ENCODE measurements at places on chromosomes 4 and X.

GRCh38 chrX:130196466-130196865 lies 24.7 kb downstream of the RAB33A start:
- no peak for DNase-seq

GRCh38 chr4:48954314-48954713 lies 31.8 kb upstream of the CWH43 start:
- no peak for DNase-seq

- DNase-seq: no peak
Measured at GRCh38 chr4:76525751-76526150, 90.7 kb downstream of the SHROOM3 start.

- DNase-seq: no peak
Measured at GRCh38 chr4:19051831-19052230, 1030.3 kb upstream of the LCORL start.

- DNase-seq: no peak
Measured at GRCh38 chr4:3783693-3784306, 17.6 kb downstream of the ADRA2C start.

DNA sequence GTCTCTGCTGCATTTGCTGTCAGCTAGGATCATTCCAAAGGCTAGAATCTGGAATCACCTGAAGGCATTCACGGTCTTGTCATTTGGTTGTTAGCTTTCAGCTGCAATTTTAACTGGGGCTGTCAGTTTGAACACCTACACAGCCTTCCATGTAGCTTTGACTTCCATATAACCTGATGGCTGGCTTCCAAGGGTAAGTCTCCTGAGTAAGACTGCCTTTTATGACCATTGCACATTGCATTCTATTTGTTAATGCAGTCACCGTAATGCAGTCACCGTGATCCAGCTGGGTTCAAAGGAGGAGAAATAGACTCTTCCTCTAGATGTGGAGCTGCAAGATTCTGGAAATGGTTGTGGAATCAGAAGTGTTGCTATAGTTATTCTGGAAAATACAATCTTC lies 1284.2 kb downstream of the ADGRL3 start:
- no peak for DNase-seq

- no peak for DNase-seq
Measured at GRCh38 chr4:110904435-110905065, 281.7 kb upstream of the PITX2 start.

- no peak for DNase-seq
Measured at GRCh38 chr4:87975466-87975865, at the start of gene SPP1. SPP1 (plus strand) TSS chr4:87975714; CDS start chr4:87976896, 1,182 bp downstream.

DNA sequence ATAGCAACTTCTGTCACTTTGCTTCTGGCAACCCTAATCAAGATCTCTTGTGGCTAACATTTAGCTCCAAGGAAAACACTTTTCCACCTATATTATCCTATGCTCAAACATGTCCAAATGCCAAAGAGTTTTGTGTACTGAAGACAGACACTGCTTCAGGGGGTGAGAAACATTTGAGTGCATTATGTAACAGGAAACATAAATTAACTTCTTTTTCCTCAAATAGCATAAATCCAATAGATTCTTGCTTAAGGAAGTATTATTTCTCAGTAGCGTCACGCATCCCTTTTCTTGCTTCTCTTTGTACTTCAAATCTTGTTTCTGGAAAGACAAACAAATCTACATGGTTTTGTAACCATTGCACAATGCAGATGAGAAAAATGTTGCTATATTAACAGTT lies 839.1 kb downstream of the GLUD2 start:
- no peak for DNase-seq

DNA sequence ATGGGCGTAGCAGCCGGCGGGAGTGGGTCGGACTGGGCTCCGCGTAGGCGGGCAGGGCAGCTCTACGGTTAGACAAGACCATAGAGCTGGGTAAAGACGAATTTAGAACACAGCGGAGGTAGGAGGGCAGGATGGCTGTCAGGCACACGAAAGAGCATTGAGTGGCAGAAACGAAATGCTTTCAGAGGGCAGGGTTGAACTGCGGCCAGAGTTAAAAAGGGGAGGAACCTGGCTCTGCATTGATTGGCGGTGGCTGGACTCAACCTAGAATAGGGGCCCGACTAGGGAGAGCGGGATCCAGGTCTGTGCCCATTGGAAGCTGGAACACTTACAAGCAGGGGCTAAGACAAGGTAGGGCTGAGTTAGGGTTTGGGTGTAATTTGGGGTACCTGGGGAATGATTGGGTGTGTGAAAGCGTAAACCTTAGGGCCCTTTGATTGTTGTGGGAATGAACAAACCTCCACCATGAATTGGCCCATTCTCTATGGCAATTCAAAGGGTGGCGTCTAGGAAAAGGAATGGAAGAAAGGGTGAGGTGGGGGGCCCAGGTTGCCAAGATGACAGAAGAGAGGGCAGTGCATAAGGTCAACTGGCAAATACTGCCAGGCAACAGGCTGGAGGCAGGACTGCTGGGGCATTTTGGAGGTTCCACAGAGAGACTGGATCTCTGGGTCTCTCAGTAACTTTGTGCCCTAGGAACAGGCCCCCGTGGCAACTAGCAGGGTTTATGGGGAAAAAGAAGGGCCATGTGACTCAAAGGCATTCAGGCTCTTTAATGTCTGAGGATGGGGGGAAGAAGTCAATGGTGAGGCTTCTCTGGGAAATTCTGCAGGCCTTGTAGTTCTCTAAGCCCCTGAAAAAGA lies 911 bp upstream of the ELK1 start:
- no peak for DNase-seq

- no peak for DNase-seq
Measured at GRCh38 chr4:20383283-20383682, 131.6 kb downstream of the SLIT2 start.

DNA sequence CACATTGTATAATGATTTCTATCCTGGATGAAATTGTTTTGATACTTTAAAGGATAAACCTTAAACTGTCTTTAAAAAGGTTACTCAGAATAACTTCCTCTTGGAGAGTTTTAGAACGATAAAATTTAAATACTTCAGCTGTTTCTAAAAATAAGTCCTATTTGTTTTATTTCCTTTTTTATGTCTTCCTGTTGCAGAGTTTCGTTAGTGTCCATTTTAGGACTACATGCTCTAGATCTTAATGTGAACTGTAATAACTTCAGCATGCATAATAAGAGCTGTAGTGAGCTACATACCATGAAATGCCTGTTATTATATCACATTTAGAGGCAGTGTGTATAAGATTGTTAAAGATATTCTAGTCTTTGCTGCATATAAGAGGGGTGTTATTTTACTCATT lies 14.6 kb downstream of the ATP10D start:
- no peak for DNase-seq

DNA sequence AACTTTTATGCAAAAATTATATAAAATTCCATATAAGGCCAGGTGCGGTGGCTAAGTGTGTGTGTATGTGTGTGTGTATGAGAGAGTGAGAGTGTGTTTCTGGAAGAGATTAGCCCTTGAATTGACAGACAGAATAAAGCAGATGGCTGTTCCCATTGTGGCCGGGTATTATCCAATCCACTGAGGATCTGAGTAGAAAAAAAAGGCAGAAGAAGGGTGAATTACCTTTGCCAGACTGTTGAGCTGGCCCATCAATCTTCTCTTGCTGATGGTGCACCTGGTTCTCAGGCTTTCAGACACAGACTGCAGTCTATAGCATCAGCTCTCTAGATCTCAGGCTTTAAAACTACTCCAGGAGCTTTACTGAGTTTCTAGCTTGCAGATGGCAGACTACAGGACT lies 92.2 kb upstream of the SLIT2 start:
- DNase-seq: no peak

- DNase-seq: no peak
Measured at GRCh38 chrX:49191574-49192011, 5.4 kb upstream of the PRICKLE3 start.

GRCh38 chr4:44761306-44761705 lies 35.0 kb upstream of the GNPDA2 start:
- no peak for DNase-seq

DNA sequence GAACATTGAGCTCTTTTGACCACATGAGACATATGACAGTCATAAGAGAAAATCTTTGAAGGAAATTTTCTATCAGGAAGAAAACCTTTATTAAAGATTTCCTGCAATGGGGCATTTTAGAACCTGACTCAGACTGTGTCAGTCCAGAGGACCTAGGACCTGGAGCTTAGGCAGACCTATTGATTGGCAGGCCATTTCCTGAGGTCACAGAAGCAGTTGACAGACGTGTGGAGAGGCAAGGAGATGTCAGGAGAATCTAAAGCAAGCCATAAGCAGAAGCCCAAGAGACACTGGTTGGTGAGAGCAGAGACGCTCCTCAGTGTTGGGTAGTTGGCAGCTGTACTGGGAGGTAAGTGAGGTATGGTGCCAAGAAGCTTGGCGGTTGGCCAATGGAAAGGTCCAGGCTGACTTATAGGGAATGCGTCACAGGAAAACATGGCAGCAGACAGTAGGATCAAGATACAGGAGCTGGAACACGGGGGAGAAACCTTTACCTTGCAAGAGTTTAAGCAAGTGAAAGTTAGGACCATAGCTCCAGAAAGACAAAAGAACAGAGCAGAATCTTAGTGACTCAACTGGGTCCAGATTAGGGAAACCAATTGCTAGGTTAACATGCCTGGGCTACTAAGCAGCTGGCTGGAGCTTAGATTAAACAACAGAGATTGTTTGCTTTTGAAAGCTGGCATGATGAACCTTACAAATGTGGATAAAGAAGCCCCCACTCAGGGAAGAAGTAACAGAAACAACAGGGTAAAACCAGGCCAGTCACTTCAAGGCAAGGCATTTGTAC lies 18.6 kb downstream of the PALLD start:
- DNase-seq: no peak

- DNase-seq: no peak
Measured at GRCh38 chrX:110006821-110007375, 4.0 kb downstream of the TMEM164 start.

DNA sequence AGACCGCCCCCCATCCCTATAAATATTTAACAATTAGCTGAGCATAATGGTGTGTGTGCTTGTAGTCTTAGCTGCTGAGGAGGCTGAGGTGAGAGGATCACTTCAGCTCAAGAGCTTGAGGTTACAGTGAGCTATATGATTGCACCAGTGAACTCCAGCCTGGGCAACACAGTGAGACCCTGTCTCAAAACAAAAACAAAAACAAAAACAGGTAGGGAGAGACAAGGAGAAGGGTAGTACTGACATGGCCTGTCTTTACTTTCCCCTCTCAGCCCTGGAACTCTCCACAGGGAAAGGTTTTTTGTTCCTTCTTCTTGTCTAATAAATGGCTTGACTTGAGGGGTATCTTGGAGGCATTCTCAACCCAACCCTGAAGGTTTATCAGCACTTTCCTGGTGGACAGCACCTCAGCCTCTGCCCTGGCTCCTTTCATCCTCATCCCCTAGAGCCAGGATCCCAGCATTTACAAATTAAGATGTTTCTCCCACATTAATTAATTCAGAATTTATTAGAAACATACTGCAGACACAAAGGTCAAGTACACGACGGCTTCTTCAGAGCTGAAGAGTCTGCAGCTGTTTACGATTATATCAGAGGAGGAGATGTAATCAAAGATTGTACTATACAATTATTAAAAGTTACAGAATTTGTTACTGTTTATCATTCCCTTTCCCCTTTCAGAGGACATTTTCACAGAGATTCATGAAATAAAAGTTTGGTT lies 131.8 kb downstream of the AFF1 start:
- no peak for DNase-seq

DNA sequence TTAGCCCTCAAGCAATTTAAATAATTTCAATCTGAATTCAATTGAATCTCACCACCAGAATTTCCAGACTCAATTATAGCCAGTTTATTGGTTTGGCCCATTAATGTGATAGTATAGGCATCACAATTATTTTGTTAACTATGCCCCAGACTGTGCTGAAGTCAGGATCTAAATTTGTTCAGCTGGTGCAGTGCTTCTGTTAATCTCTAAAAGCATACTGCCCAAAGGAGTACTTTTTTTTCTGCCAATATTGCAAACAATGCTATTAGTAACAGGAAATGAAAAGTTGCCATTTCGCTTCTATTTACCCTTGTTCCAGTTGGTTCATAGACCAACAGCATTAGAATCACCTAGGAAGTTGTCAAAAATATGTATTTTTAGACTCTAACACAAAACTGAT lies 171.0 kb downstream of the GPM6A start:
- no peak for DNase-seq

- DNase-seq: no peak
Measured at GRCh38 chrX:53251307-53251706, 26.3 kb upstream of the KDM5C start.

DNA sequence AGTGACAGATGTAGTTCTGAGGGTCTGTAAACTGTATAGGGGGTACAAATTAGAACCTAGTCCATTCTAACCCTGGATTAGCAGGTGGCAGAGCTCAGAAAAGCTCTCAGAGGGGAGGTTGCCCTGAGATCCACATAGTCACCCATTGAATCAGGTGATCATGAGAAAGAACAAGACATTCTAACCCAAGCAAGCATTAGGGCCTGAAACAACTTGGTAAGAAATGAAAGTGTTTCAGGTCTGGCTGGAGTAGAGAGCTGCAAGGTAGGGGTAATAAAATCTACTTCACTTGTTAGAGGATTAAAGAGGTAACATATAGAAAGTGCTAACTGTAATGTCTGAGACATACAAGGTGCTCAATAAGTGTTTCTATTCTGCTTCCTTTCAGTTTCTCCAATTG lies 8.8 kb upstream of the BMP2K start:
- DNase-seq: no peak

- no peak for DNase-seq
Measured at GRCh38 chrX:109300415-109300814, 181.5 kb downstream of the GUCY2F start.

DNA sequence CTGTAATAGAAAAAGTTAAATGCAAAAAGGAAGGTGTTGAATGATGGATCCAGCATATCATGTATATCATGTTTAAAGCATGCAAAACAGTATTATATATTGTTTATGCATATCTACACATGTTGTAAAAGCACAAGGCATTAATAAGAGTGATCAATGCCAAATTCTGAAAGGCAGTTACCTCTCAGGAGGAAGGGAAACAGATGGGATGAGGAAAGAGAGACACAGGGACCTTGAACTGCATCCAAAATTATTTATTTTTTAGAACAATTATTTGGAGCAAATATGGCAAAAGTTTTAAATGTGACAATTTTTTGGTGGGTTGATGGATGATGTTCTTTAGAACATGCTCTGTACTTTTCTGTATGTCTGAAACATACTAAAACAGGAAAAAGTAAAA lies 193.4 kb downstream of the CLCN4 start:
- DNase-seq: no peak

- no peak for DNase-seq
Measured at GRCh38 chr4:69649207-69649606, 3.8 kb downstream of the UGT2A1 start.

GRCh38 chr4:189128341-189128740 lies 812.3 kb upstream of the FRG1 start:
- no peak for DNase-seq

All from activated CD4-positive, CD25-positive, alpha-beta regulatory T cell treated with anti-CD3 and anti-CD28 coated beads, Interleukin-2, amount 50 U/mL, for 72 hours (primary cell).